ENCODE measurements at places on chromosomes 5 and 9. TPM values are rescaled to one million over a fixed set of nuclear protein-coding genes. Genes with fewer than 3 reads are reported as not detected.

GRCh38 chr9:123020796-123021195 lies 12.7 kb upstream of the GPR21 start:
- ATAC-seq, result no peak

MLANA gene
- not detected for total RNA-seq

DNA sequence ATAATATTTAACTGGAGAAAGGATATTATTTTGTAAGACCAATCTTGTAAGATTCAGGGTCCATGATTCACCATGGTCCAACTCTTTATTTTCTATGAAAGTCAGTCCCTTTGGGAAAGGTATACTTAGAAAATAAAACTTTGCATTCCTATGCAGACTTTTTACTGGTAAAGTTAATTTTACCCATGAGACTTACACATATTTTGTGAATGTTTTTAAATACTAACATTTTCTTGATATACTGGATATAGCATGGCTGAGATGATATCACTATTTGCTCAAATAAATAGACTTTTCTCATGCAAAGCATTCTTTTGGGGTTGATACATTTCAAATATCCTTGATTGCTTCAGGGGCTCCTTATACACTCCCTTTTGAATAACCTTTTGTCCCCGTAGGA lies 512.1 kb downstream of the MAN2A1 start:
- ATAC-seq, result no peak

GRCh38 chr9:88358723-88359122 lies 29.5 kb upstream of the SPIN1 start:
- no peak for ATAC-seq

FGFR4 gene
- total RNA-seq, result 2.4 TPM

DNA sequence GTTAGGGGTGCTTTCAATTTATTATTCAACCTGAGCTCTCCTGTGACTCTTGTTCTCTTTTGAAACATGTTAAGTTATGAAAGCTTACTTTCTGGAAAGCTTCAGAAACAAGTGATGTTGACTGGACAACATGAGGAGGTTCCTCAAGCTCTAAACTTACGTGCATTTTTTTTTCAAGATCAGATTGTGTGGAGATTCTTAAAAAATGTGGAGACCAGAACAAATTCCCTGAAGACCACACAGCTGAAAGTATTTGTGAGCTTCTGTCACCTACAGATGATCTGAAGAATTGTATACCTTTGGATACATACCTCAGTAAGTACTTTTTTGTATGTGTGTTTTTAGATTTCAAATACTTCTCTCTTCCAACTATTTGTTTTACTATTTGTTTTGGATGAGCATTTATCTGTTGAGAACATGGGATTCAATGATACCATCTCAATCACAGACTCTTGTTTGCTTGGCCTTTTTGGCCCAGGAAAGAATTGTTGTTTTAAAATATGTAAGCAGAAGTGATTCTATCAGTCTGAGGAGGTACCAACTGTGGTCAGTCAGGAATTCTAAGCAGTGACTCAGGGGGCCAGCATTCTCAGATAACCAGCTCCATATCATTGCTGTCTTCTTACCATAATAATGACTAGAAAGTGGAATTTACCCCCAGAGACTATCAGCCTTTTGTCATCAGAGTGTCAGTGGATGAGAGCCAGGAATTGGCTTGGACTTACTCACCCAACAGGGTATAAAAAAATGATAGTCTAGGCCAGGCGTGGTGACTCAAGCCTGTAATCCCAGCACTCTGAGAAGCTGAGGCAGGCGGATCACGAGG lies 34.4 kb upstream of the GLIPR2 start:
- no peak for ATAC-seq

- ATAC-seq, result no peak
Measured at GRCh38 chr5:32754284-32754683, 43.2 kb downstream of the NPR3 start.
